Sigmoid colon (tissue), 7 donors: ENCODE measurements at places on chromosomes 16 and 17. TPM values are rescaled to one million over a fixed set of nuclear protein-coding genes. Genes with fewer than 3 reads are reported as not detected.

DHODH gene
- 3.2 TPM for total RNA-seq

ADAMTS18 gene
- total RNA-seq, result not detected

FSCN2 gene
- 1.1 TPM for total RNA-seq

GLTPD2 gene
- not detected for total RNA-seq

NDUFAF8 gene
- total RNA-seq, result 30.0 TPM

PSMD12 gene
- 32.6 TPM for total RNA-seq

TEKT3 gene
- not detected for total RNA-seq

PPP1R1B gene
- 12.1 TPM for total RNA-seq

SLC13A2 gene
- total RNA-seq, result under 0.01 TPM

TAC4 gene
- not detected for total RNA-seq

OR4D1 gene
- not detected for total RNA-seq

CLDN9 gene
- total RNA-seq, result not detected

ADAP2 gene
- 20.8 TPM for total RNA-seq

MRPL45 gene
- 31.2 TPM for total RNA-seq

KRTAP4-6 gene
- not detected for total RNA-seq

FBXW10 gene
- total RNA-seq, result not detected

SMTNL2 gene
- 1.9 TPM for total RNA-seq

RAMP2 gene
- total RNA-seq, result 26.6 TPM

ARL5C gene
- not detected for total RNA-seq

WNT9B gene
- not detected for total RNA-seq

LPCAT2 gene
- 9.2 TPM for total RNA-seq

CA10 gene
- total RNA-seq, result 2.9 TPM

RHBDF1 gene
- 18.2 TPM for total RNA-seq

PPP1R27 gene
- total RNA-seq, result not detected

TNFRSF17 gene
- not detected for total RNA-seq

ZNF205 gene
- total RNA-seq, result 17.5 TPM

KRT31 gene
- not detected for total RNA-seq

SNX20 gene
- total RNA-seq, result 1.8 TPM

C1QTNF8 gene
- total RNA-seq, result not detected

ABI3 gene
- 2.5 TPM for total RNA-seq

DNAI2 gene
- total RNA-seq, result not detected

PIP4K2B gene
- total RNA-seq, result 44.5 TPM

TNFSF13 gene
- 28.5 TPM for total RNA-seq

TBX4 gene
- total RNA-seq, result not detected

NACA2 gene
- total RNA-seq, result not detected

PAQR4 gene
- 1.1 TPM for total RNA-seq

TBCD gene
- 25.3 TPM for total RNA-seq

TEX19 gene
- not detected for total RNA-seq
